NCI-H187 treated with DMSO at 0.1 percent for 48 hours (cell line): ENCODE measurements at places on chromosomes 7 and 10.

DNA sequence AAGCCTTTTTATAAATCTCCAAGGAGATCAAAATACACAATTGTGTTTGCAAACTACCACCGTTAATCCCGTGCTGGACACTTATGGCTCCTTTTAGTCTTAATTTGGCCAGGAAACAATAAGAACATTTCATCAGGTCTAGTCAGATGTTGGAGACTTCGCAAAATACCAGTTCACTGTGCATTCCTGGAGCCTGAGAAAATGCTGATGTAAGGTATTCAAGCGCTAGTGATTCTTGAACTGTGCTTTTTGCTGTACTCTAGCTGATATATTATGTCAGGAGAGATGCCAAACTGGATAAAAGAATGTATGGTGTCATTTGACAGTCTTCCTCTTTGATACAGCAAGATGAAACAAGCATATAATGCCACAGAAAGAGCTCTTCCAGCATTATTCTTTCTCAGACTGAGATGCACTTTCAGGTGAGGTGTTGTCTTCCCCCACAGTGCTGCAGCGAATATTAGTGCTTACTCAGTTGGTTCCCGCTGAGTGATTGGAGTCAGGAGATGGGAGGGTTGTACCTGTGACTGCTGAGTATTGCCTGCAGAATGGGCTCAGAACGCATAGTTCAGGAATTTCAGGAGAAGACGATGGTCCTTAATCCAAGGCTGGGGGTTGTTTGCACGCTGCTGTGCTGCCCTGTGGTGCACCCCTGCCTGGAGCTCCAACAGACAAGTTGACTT lies 59.2 kb downstream of the OGDH start:
- DNase-seq, result no peak

DNA sequence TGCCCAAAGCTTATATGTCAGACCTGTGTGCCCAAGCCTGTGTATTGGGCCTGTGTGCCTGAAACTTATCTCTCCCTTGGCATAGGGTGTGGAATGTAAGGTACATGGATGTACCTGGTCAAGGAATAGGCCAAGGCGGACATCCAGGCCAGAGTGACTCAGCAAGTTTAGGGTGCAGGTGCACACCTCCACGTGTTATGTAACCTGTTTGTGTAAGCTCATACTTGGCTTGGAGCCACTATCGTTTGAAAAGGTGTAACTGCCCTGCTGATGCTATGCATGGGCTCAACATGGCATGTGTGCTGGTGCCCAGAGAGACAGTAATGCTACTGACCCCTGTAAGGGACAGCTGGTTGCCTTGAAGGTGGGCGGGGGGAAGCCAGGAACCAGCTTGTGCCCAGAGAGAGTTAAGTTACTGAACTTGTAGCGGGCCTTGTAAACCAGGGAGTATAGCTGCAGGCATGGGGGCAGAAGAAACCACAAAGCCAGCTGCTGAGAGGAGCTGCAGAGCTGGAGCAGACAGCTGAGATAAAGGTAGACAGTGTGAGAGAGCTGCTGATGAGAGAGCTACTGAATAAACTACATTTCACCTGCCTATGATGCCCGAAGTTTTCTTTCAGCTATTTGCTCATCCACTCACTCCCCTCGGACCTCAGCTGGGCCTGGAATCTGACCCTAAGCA lies 656.4 kb upstream of the ZWINT start:
- DNase-seq, result no peak

DNA sequence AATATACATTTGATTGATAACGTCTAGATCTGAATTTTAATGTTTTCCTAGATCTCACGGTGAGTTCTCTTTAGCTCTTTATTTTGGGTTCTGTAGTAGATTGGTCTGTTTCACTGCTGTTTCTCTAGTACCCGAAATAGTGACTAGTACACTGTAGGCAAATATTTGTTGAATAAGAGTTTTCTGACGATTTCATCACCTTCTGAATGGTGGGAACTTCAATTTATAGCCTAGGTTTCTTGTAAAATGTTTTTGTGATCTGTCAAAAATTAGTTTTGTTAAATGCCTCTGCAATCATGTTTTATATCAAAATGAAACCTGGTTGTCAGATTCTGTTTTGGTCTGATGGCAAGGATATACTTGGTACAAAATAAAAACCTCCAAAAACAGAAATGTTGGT lies 10.2 kb downstream of the PDCD4 start:
- DNase-seq, result no peak

DNA sequence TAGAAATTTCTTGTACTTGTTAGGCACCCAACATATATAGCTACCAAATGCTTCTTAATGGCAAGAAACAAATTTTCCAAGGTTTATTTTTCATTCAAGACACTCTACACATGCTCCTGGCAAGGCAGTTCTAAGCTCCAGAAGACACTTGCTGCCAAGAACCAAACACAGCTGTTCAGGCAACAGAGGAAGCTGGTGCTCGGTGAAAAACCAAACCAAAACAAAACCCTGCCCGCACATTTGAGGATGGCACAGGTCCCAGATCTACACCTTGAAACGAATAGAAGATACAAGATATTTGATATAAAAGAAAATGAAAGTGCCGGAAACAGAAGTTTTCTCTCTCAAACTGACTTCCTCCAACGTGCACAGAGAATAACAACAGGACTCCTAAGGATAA lies 4.9 kb upstream of the DNTT start:
- DNase-seq, result no peak

GRCh38 chr7:102156867-102157266 lies 129.8 kb upstream of the SH2B2 start:
- no peak for DNase-seq

DNA sequence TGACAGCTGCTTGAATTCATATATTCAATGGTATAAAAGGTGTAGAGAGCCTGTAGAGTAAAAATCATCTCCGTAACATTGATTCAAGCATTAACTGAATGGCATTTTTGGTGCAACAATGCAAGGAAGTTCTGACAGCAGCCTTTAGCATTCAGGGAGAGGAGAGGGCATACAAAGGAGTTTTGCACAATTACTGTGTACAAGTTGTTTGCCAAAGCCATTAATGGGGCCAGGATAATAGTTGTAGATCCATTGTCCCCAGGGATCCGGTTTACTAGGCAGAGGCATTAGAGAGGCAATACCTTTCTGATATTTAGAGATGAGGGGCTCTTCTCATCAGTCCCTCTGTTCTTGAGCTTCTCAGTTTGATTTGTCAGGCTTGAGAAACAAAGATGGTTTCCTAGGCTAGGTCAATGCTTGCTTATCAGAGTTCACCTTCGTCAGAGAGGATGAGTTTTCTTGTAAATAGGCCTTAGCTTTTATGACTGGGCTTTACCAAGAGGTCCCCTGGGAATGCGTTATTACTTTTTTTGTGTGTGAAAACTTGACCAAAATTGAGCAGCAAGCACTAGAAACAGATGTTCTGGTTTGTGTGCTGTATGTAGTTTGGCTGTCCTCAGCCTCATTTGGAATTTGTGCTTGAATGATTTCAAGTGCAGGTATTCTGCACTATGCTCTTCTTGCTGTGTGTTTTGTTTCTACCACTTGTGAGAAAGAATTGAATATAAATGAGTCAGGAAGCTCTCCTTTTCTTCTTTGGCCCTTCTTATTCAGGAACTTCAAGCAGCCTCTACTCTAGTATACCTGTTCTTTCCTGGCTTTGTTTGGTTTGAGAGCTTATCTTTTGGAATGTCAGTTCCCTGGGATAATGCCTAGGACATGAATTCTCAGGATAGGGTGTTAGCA lies 32.0 kb downstream of the SND1 start:
- DNase-seq, result no peak

DNA sequence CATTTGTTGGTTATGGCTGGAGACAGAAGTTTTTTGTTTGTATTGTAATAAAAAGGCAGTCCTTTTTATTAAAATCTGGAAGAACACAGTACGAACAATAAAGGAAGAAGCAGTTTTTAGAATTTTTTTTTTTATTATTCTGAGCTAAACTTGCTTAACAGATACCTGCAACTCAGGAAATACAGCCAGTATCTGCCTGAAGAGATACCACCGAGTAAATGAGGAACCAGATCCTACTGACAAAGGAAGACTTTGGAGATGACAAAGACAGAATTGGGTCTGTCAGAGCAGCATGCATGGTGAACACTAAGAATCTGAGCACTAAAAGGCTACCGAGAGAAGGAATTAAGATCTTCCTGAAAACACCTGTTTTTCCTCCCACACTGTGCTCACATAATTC lies 1335.9 kb upstream of the SORCS1 start:
- no peak for DNase-seq
